ENCODE measurements at places on chromosomes 1 and 21.

DNA sequence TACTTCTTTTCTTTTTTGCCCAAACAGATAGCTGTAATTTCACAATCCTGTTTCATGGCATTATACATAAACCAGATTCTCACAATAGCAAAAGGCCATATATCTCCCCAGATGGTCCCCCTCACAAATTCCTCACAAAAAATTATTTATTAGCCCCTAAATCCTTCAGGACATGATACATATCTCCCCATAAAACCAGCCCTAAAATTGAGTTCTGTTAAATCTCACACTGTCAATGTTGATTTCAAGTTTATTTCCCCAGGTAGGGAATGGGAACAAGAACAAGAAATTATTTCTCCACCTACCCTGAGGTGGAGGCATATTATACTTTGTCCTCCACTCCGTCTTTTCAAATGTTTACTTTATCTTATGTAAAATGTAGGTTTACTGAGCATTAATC is 163.4 kb upstream of the CHRM3 start:
- DNase-seq = no peak

DNA sequence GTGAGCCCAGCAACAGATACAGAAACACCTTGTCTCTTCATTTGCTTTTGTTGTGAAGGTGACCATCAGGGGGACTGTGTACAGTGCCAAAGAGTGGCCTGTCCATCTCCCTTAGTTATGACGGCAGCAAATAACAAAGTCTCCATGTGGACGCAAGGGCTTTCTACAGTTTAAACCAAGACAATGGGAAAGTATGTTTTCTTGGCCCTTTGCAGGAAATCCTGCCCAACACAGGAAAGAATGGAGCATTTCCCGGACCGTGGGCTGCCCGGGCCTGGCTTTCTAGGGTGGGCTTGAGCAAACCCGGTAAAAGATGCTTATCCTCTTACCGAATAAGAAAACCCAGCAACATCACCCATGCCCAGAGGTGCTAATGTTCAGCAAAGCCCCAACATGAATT is 87.3 kb downstream of the ZBTB18 start:
- DNase-seq = no peak

- no peak for DNase-seq
Measured at GRCh38 chr1:160167580-160167979, 16.2 kb downstream of the ATP1A4 start.

DNA sequence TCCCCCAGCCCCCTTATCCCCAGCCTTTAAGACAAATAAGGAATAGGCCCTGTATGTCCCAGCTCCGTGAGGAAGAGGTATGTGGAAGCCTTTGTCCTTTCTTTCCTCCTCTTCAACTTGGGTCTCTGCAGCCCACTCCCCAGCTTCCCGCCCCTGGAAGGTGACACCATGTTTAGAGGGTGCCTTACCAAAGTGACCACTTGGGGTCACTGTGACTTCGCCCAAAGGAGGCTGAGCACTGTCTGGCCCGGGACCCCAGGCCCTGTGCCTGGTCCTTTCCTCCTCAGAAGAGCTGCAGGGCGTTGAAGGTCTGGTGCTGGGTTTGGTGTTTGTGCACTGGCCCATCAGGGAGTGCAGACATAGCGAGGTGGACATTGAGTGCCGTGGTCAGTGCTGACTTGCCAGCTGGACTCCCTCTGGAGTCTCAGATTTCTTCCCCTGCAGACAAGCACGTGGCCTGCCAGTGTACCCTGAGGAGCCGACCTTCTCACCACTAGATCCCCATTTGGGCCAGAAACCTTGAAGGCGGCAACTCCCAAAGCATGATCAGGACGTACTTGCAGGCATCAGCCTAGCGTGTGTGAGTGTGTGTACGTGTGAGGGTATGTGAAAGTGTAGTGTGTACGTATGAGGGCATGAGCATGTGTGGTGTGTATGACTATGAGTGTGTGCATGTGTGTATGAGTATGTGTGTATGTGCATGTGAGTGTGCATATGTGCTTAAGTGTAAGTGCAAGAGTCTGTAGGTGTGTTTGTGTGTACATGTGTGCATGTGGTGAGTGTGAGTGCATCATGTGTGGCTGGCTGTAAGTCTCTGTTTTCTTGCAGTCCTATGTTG is 181.4 kb upstream of the KIAA0040 start:
- DNase-seq = no peak

DNA sequence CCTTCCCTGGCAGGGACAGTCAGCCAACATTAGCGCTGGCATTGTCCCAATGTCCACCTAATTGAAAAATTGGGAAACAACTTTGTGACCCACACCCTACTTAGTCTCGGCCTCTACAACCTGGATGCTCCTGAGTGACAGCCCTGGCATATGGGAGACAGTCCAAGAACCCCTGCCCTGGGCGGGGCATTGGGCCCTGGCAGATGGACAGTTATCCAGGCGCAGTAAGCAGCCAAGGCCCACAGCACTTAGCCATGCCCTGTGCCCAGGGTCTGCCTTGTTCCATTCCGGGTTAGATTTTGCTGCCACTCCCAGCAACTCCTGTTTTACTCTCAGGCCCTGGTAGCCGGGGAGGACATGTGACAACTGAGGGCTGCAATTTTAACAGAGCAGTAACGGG is 50.3 kb downstream of the NFASC start:
- DNase-seq = no peak

GRCh38 chr1:175947771-175948170 is 204.4 kb upstream of the TNR start:
- DNase-seq = no peak

- no peak for DNase-seq
Measured at GRCh38 chr1:77310924-77311323, 29.1 kb downstream of the AK5 start.

GRCh38 chr1:158814970-158815369 is 16.2 kb upstream of the MNDA start:
- no peak for DNase-seq

DNA sequence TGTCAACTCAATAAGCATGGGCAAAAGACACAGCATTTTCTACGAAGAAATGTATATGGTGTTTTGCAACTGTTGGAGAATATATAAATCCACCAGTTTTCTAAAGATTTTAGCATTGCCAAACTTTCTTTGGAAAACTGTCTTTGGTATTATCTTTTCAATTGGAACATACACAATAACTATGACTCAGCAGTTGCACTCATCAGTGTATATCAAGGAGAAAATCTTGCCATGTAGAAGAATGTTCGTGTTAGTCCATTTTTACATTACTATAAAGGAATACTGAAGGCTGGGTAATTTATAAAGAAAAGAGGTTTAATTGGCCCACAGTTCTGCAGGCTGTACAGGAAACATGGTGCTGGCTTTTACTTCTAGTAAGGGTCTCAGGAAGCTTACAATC is 41.1 kb downstream of the PRKAA2 start:
- DNase-seq = no peak

- no peak for DNase-seq
Measured at GRCh38 chr1:212731630-212732029, 32.0 kb upstream of the BATF3 start.

- DNase-seq = no peak
Measured at GRCh38 chr1:79524126-79524525, 517.6 kb upstream of the ADGRL4 start.

DNA sequence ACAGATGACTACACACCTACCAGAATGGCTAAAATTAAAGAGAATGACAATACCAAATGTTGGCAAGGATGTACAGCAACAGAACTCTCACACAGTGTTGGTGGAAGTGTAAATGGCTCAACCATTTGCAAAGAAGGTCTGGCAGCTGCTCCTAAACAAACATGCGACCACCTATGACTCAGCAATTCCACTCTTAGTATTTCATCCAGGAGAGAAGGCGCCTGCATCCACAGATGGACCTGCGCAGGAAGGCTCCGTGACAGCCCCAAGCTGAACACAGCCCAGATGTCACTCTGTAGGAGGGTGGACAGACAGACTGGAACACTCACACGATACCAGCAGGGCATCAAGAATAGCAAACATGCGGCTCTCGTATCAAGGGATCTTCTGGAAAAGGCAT is 6.7 kb downstream of the PTTG1IP start:
- DNase-seq = no peak

DNA sequence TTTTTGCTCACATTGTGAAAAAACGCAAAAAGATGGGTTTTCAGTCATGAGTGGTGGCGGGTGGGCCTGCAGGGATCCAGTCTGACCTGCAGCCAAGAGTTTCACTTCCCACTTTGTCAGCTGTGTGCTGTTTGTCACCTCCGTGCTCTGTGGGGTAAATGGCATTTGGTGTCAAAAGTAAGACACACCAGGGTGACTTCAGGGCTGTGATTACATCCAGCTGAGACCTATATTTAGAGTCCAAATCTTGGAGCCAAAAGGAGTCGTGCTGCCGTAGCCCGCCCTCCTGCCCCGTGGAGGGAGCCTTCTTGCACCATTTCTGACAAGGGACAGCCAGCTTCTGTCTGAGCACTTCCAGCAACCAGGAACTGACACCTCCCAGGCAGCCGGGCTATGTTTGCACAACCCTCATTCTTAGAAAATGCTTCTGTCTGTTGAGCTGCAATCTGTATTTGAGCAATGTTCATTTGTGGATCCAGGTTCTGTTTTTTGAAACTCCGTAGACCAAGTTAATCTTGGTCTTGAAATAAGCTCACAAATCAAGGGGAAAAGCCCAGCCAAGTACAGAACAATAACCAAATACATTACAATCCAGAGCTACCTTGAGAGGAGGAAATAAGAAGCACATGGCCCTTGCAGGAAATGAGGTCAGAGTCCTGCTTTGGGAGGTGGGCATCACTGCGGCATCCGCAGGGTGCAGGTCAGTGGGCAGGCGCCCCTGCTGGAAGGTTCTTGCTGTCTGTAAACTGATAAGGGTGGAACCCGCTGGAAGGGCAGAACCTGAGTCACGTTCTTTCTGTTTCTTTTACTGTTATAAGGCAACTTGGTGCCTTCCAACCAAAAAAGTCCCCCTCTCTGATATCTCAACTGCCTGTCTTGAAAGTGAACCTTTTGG is 14.4 kb downstream of the ABCG1 start:
- DNase-seq = no peak

GRCh38 chr1:32702599-32703478 is at the start of gene SYNC:
Gene SYNC, minus strand, starts transcription at chr1:32702770. Its CDS starts 110 bp downstream, at chr1:32702660.
- peak; percentile 2 for DNase-seq

GRCh38 chr1:62271948-62272728 is 47.1 kb downstream of the KANK4 start:
- DNase-seq = no peak

DNA sequence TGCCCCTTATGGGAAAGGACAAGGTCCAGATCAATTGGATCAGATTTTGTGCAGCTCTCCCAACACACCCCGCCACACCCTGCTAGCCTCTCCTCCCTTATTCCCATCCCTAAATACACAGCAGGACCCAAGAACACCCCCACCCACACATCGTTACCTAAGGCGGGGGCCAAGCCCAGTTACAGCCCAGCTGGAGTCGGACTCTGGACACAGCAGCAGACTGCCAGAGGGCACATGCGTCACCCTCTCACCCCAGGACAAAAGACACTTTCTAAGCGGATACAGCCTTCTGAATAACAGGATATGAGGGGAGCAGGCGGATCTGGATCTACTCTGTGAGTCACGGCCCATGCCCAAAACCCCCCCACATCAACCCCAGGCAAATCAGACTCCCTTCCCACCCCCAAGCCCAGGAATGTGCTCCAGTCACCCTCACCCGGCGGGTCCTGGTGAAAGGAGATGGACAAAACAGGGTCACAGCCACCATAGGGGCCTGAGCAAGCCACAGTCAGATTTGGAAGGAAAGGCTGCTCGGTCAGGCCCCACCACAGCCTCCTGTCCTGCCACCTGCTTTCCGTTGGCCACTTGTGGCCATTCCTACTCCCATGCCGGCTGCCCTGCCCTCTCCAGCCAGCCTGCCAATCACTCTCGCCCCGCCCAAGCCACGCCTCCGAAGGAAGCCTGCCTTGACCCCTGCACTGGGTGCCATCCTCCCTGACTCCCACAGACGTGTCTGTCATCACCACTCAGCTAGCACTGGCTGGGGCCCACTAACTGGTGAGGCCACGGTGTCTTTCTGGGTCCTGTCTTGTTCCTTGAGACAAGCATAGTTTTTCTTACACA is 4.0 kb downstream of the S100A16 start:
- DNase-seq = no peak
